ENCODE measurements at places on chromosomes 4 and X.

DNA sequence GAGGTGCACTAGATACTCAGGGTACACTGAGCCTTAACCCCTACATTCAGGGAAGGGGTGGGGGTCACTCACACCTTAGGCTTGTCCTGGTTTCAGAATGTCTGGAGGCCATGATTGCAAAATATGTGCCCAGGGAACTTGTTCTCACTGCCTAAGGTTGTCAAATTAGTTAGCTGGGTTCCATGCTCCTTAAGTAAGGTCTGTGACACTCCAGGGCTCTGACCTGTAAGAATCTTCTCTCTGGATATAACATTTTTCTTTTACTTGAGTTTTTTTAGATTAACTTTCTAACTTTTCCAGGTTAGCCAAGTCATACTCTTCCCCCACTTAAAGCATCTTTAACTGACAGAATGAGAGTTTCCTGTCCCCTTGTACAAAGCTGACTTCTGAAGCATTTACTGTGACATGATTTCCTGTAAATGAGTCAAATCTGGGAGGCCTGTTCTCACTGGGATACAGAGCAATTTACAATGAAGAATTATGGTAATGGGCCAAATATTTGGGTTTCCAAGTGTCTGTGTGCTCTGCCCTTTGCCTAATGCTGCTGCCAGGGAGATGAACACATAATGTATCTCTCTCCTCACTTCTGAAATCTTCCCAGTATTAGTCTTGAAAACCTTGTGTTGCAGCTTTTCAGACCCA, 101.7 kb downstream of the GATB start:
- H3K4me1 ChIP-seq = no peaks in the 10 kb centered on the region
- no peak for DNase-seq
- peaks cover 30% of the 10 kb centered on the region for H3K36me3 ChIP-seq
- no peaks in the 10 kb centered on the region for H3K27me3 ChIP-seq

GRCh38 chr4:37989398-37990260, 29.4 kb downstream of the PTTG2 start:
- H3K27ac ChIP-seq = no peak overlapping the region
- no peaks in the 10 kb centered on the region for H3K27me3 ChIP-seq
- H3K36me3 ChIP-seq = no peaks in the 10 kb centered on the region
- no peak overlapping the region for H3K4me3 ChIP-seq
- H3K4me1 ChIP-seq = peaks cover 12% of the 10 kb centered on the region

GRCh38 chrX:13266641-13267345, 53.1 kb downstream of the ATXN3L start:
- no peak overlapping the region for H3K4me3 ChIP-seq
- peaks cover 3% of the 10 kb centered on the region for H3K4me1 ChIP-seq
- H3K36me3 ChIP-seq = no peaks in the 10 kb centered on the region
- no peaks in the 10 kb centered on the region for H3K27me3 ChIP-seq
- no peak for DNase-seq
- no peak overlapping the region for H3K27ac ChIP-seq

DNA sequence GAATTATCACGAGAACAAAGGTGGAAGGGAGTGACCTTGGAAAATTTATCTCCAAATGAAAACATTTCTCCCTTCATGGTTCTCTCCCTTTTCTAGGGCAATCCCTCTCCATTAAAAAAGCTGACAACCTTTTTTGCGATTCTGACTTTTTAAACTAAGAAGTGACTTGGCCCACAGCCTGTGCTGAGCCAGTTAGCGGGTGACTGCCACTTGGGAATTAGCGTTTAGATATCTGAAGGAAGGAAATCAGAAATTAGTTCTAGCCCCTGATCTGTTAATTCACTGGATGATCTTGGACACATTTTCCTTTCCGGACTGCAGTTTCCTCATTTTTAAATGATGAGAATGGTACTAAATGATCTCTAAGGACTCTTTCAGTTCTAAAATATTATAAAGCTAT, 245.0 kb downstream of the FBXO8 start:
- no peaks in the 10 kb centered on the region for H3K27me3 ChIP-seq
- H3K27ac ChIP-seq = no peak overlapping the region
- no peaks in the 10 kb centered on the region for H3K36me3 ChIP-seq
- no peak for DNase-seq
- no peak overlapping the region for H3K4me3 ChIP-seq
- H3K4me1 ChIP-seq = peaks cover 7% of the 10 kb centered on the region

DNA sequence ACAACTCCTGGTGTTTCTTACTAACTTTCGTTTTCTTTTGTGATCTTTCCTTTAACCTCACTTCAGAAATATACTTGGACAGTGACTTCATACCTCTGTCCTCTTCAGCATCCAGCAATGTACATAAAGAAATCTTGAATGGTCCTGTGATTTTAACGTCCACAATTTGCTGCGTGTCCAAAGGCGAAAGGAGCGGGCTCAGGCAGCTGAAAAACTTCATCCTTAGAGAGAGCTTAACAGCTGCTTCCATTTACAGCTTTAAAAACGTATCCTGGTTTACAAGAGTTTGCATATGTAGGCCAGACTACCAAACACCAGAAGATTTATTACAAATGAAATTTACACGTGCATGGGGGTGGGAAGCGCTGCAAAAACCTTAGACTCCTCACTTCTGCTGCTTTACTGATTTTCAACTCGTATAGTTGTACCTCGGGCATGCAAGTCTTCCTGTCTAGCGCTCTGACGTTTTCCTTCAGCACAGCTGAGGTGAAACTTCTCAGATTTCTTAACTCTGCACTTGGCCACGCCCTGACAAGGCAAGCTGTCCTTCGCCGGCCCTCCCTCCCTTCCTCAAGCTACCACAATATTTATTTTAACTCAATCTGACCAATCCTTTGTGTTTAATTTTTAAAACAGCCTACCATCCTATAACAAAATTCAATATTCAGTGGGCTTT, 406.4 kb downstream of the FAM47A start:
- peak overlapping the region; percentile 79 for H3K4me3 ChIP-seq
- H3K27me3 ChIP-seq = peaks cover 2% of the 10 kb centered on the region
- peak; percentile 71 for DNase-seq
- H3K36me3 ChIP-seq = no peaks in the 10 kb centered on the region
- no peak overlapping the region for H3K27ac ChIP-seq
